ENCODE measurements at places on chromosomes 13 and 19.

DNA sequence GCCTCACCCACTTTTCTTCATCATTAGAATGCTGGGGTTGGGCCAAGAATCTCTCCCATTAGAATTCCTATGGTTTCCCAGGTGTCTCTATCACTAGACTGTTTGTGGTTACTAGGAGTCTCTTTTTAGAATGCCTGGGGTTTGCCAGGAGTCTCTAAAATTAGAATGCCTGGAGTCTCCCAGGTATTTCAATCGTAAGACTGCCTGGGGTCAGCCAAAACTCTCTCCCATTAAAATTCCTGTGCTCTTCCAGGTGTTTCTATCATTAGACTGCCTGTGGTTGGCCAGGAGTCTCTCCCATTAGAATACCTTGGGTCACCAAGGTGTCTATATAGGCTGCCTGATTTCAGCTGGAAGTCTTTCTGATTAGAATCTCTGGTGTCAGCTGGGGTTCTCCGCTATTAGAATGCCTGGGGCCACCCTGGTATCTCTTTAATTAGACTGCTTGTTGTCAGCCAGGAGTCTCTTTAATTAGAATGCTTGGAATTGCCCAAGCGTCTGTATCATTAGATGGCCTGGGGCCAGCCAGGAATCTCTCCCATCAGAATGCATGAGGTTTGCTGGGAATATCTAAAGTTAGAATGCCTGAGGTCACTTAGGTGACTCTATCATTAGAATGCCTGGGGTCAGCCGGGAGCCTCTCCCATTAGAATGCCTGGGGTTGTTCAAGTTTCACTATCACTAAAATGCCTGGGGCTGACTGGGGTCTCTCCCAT lies 1479.2 kb downstream of the UQCRFS1 start:
- peaks cover 58% of the 10 kb centered on the region for H3K36me3 ChIP-seq
- H3K27me3 ChIP-seq, result no peaks in the 10 kb centered on the region
- H3K4me3 ChIP-seq, result no peak overlapping the region
- no peak overlapping the region for H3K27ac ChIP-seq
- DNase-seq, result no peak

DNA sequence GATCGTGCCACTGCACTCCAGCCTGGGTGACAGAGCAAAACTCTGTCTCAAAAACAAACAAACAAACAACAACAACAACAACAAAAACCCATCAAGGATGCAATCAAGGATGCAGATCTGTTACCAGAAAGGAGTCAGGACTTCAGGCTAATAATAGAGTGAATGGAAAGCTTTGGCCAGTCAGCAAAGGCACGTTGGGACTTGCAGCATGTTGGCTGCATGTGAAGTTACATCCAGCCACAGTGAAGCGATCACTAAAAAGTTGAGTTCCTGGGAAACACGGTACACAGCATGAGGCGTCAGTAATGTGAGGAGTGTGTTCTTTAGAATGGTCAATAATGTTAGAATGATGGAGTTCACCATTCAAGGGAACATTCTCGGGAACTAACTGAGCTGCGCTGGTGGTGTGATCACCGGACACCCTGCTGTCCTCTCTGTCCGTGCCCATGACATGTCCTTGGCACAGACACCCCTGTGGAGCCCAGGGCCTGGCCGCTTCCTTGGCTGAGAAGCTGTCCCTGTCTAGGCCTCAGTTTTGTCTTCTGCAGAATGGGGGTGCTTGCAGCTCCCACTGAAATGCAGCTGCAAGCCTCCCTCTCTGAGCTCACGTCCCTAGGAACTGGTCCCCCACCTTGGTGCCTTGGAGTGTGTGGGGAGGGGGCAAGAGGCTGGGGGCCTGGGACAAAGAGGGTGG lies 2.3 kb upstream of the LGALS7B start:
- H3K27ac ChIP-seq, result no peak overlapping the region
- no peak for DNase-seq
- no peaks in the 10 kb centered on the region for H3K36me3 ChIP-seq
- no peak overlapping the region for H3K4me3 ChIP-seq

DNA sequence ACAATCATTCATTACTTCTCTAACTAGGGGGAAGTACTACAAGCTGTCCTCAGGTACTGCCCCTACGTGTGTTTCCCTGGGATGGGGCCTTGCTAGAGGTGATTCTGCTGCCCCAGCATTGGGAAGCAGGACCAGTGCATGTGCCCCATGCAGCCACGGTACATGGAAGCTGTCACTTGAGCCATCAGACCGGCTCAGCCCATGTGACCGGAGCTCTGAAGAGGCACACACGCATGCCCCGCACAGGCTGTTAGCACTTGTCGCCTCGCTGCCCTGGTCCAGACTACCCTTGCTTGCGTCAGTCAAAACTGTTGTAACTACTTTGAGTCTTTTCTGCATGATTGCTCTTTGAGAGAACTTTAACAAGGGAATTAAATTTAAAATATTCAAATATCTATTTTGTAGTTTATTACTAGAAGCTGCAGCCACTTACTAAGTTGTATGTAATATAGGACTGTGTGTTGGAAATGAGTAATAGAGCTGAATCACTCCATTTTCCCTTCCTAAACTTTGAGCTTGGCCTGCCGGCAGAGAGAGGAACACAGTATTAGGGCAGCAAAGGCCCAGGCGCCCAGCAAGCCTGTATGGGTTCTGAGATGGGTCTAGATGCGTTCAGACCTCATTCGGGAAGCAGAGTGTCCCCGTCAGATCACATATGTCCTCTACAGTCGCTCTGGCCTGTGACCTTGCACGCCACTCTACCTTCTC lies 42.2 kb downstream of the DHRS12 start:
- H3K4me3 ChIP-seq, result no peak overlapping the region
- H3K36me3 ChIP-seq, result peaks cover 8% of the 10 kb centered on the region
- peak overlapping the region; percentile 2 for H3K27ac ChIP-seq
- no peaks in the 10 kb centered on the region for H3K27me3 ChIP-seq

GRCh38 chr13:42218576-42218975 lies 53.4 kb upstream of the AKAP11 start:
- no peaks in the 10 kb centered on the region for H3K27me3 ChIP-seq
- no peak overlapping the region for H3K27ac ChIP-seq
- no peaks in the 10 kb centered on the region for H3K4me1 ChIP-seq
- peaks cover 23% of the 10 kb centered on the region for H3K36me3 ChIP-seq
- no peak for DNase-seq

- H3K4me3 ChIP-seq, result peak overlapping the region; percentile 45
- H3K4me1 ChIP-seq, result peaks cover 91% of the 10 kb centered on the region
- H3K27me3 ChIP-seq, result no peaks in the 10 kb centered on the region
- peak; percentile 52 for DNase-seq
These were observed 19.1 kb downstream of the GPR183 start for GRCh38 chr13:99288089-99288488.

- H3K27ac ChIP-seq, result no peak overlapping the region
- H3K36me3 ChIP-seq, result no peaks in the 10 kb centered on the region
- DNase-seq, result no peak
- no peaks in the 10 kb centered on the region for H3K4me1 ChIP-seq
- H3K4me3 ChIP-seq, result no peak overlapping the region
These were observed 93.0 kb upstream of the ARGLU1 start for GRCh38 chr13:106660746-106661625.

DNA sequence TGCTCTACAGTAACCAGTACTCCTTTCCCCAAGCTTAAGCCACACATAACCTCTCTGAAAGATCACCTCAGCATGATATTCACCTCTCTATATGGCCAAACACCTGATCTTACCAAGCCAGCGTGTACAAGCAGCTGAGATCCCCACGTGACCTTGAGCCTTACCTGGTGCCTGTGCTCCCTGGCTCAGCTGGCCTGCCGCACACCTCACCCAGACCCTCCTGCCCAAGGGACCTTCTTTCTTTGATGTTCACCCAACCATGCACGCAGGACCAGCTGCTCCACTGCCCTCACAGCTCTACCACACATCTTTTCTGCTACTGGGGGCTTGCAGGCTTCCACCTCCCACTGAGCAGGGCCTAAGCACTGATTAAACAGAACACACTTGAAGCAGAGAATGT lies 9.0 kb downstream of the DHRS12 start:
- H3K4me1 ChIP-seq, result peaks cover 42% of the 10 kb centered on the region
- H3K27ac ChIP-seq, result no peak overlapping the region
- DNase-seq, result no peak

GRCh38 chr13:103386341-103386740 lies 320.1 kb upstream of the SLC10A2 start:
- no peak overlapping the region for H3K4me3 ChIP-seq
- H3K27ac ChIP-seq, result no peak overlapping the region
- no peaks in the 10 kb centered on the region for H3K36me3 ChIP-seq
- no peaks in the 10 kb centered on the region for H3K4me1 ChIP-seq

DNA sequence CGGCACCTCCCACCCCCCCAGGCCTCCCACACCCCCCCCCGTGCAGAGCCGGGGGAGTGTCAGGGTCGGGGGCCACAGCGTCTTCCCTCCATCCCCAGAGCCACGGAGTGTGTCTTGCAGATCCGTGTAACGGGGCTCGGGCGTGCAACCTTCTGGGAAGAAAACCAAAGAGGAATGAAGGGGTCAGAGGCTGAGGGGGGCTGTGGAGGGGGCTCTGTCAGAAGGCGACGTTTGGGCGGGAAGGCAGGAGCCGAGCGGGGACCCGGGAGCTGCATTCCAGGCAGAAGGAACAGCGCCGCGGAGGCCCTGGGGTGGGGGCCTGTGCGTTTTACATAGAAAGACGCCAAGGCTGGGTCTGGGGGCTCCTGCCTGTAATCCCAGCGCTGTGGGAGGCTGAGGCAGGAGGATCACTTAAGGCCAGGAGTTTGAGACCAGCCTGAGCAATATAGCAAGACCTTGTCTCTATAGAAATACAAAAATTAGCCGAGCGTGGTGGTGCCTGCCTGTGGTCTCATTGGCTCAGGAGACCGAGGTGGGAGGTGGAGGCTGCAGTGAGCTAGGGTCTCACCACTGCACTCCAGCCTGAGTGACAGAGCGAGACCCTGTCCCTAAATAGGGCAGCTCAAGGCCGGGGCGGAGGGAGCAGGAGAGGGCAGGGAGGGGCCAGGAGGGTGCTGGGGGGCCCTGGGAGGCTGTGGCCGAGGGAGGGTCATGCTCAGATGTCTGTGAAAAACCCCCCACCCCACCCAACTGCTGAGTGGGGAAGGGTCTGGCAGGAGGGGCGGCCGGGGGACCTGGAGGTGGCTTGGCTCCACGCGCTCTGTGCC lies 27.8 kb downstream of the ARID3A start:
- H3K27ac ChIP-seq, result no peak overlapping the region
- H3K27me3 ChIP-seq, result no peaks in the 10 kb centered on the region
- peaks cover 14% of the 10 kb centered on the region for H3K4me1 ChIP-seq
- H3K36me3 ChIP-seq, result no peaks in the 10 kb centered on the region

GRCh38 chr19:5949792-5950305 lies 28.1 kb downstream of the RANBP3 start:
- DNase-seq, result peak; percentile 30
- H3K27me3 ChIP-seq, result no peaks in the 10 kb centered on the region
- H3K4me3 ChIP-seq, result peak overlapping the region; percentile 7
- peaks cover 33% of the 10 kb centered on the region for H3K36me3 ChIP-seq
- peaks cover 90% of the 10 kb centered on the region for H3K4me1 ChIP-seq
- H3K27ac ChIP-seq, result peak overlapping the region; percentile 73

GRCh38 chr19:290372-291005 lies 714 bp downstream of the PLPP2 start:
- H3K36me3 ChIP-seq, result no peaks in the 10 kb centered on the region
- peaks cover 11% of the 10 kb centered on the region for H3K4me1 ChIP-seq

DNA sequence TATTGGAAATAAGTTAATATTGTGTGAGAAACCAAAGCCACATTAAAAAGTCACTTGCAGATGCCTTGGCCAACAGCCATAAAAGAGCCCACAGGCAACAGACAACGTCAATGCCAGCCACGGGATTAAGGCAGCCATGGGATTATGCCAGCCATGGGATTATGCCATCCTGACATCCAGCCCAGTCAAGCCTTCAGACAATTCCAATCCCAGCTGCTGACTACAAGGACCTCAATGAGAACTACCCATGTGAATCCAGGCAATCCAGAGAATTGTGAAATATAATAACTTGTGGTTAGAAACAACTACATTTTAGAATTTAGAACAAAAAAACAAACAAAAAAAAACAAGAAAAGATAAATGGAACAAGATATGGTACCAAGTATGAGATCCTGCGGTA lies 356.6 kb downstream of the EFNB2 start:
- no peak for DNase-seq
- H3K4me1 ChIP-seq, result no peaks in the 10 kb centered on the region
- H3K27ac ChIP-seq, result no peak overlapping the region
- H3K27me3 ChIP-seq, result no peaks in the 10 kb centered on the region

DNA sequence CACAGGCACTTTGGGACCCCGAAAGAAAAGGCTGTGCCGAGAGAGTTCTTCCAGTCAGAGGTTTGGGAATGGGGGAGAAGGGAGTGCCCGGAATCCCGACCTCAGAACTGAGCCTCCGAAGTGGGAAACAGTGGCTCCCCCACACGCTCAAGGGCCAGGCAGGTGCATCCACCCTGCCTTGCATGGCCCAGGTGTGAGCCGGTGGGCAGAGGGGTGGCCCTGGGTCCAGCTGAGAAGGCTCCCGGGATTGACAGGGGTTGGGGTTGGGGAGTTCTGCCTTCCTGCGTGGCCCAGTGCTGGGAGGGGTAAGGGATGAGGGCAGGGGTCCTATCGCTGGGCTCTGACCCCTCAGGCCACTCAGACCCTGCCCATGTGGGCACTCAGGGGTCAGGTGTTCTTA lies 163.5 kb upstream of the TUBA3C start:
- peaks cover 13% of the 10 kb centered on the region for H3K27me3 ChIP-seq
- H3K36me3 ChIP-seq, result no peaks in the 10 kb centered on the region
- H3K4me1 ChIP-seq, result no peaks in the 10 kb centered on the region

DNA sequence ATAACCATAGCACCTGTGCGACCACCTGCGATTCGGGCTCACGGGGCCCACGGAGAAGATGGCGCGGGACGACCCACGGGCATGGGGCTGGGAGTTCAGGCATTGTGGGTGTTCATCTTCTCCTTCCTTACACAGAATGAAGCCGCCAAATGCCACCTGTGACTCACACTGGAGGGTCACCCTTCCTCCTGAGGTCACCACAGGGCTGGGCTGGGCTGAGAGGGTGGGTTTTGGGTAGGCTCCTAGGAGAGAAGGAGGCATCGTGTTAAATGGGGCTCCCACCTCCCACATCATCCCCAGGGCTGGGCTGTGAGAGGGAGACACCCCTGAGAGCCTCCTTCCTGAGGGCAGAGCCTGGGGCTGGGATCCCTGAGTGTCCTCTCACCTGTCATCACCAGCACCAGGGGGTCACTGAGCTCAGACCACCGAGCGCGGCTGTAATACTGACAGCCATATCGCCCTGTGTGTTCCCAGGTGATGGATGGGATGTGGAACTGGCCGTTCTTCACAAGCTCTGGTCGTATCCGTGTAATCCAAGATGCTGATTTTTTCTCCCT lies 1.4 kb downstream of the LILRB2 start:
- DNase-seq, result no peak
- no peak overlapping the region for H3K4me3 ChIP-seq
- no peak overlapping the region for H3K27ac ChIP-seq
- peaks cover 15% of the 10 kb centered on the region for H3K4me1 ChIP-seq
- peaks cover 29% of the 10 kb centered on the region for H3K27me3 ChIP-seq

Data from activated naive CD8-positive, alpha-beta T cell treated with anti-CD3 and anti-CD28 coated beads, Interleukin-2, amount 50 U/mL, for 24 hours (primary cell).